Natural killer cell (primary cell): ENCODE measurements at places on chromosomes 4 and X. TPM values are rescaled to one million over a fixed set of nuclear protein-coding genes. Genes with fewer than 3 reads are reported as not detected.

H2AZ1 gene
- 91.3 TPM for total RNA-seq

CENPVL2 gene
- total RNA-seq: not detected

CYSLTR1 gene
- total RNA-seq: 7.6 TPM

TMEM150C gene
- total RNA-seq: not detected
